Stimulated activated CD4-positive, alpha-beta T cell treated with anti-CD3 and anti-CD28 coated beads, Interleukin-15, amount 100 ng/mL, for 48 hours (primary cell): ENCODE measurements at places on chromosomes 11 and 22.

GRCh38 chr11:96098511-96099241, 174.8 kb upstream of the MTMR2 start:
- DNase-seq = no peak

GRCh38 chr11:133678191-133678590, 145.9 kb upstream of the OPCML start:
- DNase-seq = no peak

- no peak for DNase-seq
Observed at GRCh38 chr22:32244547-32244946, 10.6 kb downstream of the SLC5A4 start.

DNA sequence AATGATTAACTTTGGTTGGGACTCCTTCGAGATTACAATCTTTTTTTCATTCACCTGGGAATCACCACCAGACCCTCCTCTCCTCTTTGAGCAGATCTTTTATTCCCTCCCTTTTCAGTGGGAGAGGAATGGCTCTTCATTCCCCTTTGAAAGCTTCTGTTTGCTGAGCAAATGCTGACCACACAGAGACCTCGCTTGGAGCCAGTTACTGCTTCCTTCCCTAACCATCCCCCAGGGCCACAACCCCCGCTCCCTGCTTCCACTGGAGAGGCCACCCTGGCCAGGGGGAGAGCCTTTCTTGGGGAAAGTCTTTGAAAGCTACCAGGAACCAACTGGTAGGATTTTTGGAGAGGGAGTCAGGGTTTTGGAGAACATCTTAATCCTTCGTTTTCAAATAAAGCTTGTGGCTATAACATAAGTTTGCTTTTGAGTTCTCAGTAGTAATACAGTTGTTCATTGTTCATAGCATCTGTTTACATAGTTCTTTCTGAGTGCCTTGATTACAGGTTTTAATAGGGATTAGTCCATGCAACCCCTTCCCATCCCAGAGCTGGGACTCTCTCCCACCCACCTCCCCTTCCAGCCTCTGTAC, 138.4 kb downstream of the DBX1 start:
- DNase-seq = no peak

- DNase-seq = no peak
Observed at GRCh38 chr11:68690671-68691401, 6.5 kb downstream of the GAL start.

- no peak for DNase-seq
Observed at GRCh38 chr11:61545341-61545740, 35.5 kb downstream of the SYT7 start.

DNA sequence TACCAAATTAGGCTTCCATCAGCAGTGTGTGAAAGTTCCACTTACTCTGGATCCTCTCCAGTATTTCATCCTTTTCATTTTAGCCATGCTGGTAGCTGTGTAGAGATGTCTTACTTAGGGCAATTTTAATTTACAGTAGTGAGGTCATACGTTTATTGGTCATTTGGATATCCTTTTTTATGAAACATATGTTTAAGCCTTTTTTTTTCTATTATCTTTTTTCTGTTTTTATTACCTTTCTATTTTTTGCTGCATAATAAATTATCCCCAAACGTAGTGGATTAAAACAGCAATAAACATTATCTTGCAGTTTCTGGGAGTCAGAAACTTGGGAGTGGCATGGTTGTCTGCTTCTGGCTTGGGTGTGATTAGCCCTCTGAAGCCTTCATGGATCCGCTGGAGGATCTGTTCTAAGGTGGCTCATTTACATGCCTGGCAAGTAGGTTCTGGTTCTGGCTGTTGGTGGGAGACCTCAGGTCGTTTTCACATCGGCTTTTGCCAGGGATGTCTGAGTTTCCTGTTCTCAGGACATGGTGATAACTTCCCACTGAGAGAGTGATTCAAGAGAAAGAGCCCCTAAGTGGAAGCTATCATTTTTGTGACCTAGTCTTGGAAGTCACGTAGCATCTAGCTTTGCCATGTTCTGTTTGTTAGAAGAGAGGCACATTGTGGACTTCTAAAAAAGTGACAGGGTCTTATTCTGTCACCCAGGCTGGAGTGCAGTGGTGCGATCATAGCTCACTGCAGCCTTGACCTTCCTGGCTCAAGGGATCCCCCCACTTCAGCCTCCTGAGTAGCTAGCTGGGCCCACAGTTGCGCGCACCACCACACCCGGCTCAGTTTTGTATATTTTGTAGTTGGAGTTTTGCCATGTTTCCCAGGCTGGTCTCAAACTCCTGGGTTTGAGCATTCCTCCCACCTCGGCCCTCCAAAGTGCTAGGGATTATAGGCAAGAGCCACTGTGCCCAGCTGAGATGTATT, 38.6 kb downstream of the PPP6R3 start:
- DNase-seq = no peak

- no peak for DNase-seq
Observed at GRCh38 chr11:125457814-125458343, 38.2 kb downstream of the FEZ1 start.

DNA sequence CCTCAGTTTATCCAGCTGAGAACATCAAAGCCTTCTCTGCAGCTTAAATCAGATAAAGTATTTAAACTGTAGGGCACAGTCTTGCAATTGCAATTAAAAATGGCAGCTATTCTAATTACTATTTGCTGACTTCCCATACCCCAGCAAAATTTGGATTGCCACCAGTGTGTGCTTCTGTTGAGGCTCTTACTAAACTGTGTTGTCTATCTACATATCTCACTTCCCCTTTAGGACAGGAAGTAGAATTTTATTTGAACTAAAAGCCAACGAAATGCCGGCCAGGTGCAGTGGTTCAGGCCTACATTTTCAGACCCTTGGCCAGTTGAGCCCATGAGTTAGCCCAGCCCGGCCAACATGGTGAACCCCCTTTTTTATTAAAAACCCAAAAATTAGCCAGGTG, 7.1 kb downstream of the SAA4 start:
- DNase-seq = no peak
